CD4-positive, alpha-beta memory T cell (primary cell): ENCODE measurements at places on chromosomes 13 and 19.

- DNase-seq: no peak
Measured at GRCh38 chr19:41811036-41811435, 14.6 kb downstream of the CEACAM3 start.

- no peak for DNase-seq
Measured at GRCh38 chr19:28247243-28247642, 965.7 kb downstream of the UQCRFS1 start.

- DNase-seq: no peak
Measured at GRCh38 chr13:81795710-81796109, 1454.8 kb upstream of the SPRY2 start.

- no peak for DNase-seq
Measured at GRCh38 chr19:11693505-11694499, 44.9 kb downstream of the ZNF823 start.

GRCh38 chr19:35260694-35261304 is 8.0 kb upstream of the USF2 start:
- no peak for DNase-seq

DNA sequence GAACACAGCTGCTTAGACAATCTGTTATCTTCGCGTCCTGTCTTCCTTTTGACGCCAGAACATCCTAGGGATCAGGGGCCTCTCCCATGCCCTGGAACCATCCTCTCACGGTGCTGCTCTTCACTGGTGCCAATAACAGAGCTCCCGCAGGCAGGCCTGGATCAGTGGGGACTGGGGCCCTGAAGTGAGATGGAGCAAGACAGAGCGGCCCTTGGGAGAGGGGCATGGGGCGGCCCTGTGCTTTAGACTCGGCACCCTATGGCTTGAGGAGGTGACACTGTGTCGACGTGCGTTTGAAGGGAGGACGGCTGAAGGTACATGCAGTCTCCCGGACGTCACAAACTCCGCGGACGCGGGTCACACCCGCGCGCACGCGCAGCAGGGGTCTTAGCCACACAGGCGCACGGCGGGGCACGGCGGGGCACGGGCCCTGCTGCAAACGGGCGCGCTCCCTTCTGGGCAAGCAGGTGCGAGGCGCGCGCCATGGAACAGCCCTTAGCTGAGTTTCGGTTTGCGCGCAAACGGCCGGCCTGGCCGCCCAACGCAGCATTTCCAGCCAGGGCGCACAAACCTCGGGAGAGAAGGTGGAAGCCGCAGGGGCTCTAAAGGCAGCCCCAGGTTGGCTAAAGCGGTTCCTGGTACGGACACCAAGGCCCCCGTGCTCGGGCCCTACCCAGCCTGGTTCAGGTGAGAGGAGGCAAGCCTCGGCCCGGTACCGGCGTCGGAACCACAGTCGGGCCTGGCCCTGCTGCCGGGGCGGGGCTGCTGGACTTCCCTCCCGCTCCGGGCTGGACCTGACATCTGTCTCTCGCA is 16.5 kb upstream of the RNF17 start:
- DNase-seq: no peak

DNA sequence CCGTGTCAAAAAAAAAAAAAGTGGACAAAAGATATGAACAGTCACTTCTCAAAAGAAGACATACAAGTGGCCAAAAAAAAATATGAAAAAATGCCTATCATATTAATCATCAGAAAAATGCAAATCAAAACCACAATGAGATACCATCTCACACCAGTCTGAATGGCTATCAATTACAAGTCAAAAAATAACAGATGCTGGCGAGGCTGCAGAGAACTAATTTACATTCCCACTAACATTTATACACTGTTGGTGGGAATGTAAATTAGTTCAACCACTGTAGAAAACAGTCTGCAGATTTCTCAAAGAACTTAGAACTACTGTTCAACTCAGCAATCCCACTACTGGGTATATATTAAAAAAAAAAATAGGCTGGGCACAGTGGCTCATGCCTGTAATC is 26.5 kb upstream of the FOXO1 start:
- DNase-seq: no peak

GRCh38 chr13:53041968-53042516 is 13.4 kb downstream of the OLFM4 start:
- DNase-seq: no peak

- no peak for DNase-seq
Measured at GRCh38 chr13:26919311-26919710, 158.7 kb upstream of the GPR12 start.

- DNase-seq: no peak
Measured at GRCh38 chr13:58051807-58052375, 420.3 kb downstream of the PCDH17 start.

GRCh38 chr19:49528211-49528771 is 488 bp downstream of the RCN3 start:
- no peak for DNase-seq

DNA sequence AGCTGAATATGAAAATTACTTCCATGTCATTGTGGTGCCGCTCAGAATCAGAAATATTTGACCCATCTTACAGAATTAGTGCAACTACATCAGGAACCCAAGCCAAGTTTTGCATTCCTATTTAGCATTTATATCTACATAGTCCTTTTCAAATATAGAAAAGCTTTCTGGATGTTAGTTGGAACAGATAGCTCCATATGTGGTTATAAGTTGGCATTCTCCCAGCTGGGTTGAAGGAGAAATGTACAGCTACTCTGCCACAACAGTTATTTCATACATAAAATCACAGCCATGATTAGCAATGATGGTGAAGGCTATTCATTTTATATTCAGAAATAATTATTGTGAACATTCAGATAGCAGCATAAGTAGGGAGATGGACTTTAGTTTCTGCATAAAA is 28.2 kb downstream of the HPN start:
- DNase-seq: no peak

DNA sequence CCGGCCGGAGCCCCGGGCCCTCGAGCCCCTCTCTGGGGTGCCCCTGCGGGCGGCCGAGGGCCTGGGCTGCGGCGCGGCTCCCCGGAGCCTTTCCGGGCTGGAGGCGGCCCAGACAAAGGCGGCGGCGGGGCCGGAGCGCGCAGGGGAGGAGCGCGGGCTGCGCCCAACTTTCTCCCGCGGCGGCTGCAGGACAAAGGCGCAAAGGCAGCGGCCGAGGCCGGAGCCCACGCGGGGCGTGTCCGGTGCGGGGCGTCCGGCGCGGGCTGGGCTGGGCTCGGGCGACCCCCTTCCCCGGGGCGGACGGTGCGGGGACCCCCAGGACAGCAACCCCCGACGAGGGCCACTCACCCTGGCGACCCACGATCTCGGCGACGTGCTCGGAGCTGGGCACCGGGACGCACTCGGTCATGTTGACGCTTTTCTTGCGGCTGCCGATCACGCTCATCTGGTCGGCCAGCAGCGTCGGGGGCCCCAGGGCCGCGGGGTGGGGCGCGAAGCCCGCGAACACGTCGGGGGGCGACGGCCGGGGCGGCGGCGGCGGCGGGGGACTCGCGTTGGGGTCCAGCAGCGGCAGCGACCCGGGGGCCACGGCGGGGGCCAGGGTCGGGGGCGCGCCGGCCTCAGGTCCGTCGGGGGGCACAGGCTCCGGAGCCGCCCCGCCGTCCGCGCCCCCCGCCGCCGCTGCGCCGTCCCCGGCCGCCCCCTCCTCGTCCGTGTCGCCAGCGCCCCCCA is 843 bp downstream of the MEX3D start:
- peak; percentile 15 for DNase-seq

GRCh38 chr19:4138445-4138844 is 14.5 kb upstream of the MAP2K2 start:
- no peak for DNase-seq

DNA sequence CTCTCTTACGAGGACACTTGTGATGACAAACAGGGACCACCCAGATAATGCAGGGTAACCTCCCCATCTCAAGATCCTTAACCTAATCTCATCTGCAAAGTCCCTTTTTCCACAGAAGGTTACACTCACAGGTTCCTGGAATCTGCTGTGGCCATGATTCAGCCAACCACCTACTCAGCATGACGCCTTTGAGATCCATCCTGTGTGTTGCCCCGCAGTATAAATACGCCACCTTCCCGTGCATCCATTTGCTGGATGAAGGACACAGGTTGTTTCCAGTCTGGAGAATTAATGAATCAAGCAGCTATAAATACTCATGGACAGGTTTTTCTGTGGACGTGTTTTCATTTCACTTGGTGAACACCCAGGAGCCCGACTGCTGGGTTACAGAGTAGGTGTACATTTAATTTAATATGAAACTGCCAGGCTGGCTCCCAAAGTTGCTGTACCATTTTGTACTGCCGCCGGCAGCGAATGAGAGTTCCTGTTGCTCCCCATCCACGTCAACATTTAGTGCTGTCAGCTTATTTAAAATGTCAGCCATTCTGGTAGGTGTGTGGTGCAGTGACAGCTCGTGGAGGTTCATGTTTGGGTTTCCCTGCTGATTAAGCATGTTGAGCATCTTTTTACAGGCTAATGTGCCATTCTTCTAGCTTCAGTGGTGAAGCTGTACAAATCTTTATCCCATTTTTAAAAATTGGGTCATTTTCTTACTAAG is 40.2 kb downstream of the ELL start:
- no peak for DNase-seq

DNA sequence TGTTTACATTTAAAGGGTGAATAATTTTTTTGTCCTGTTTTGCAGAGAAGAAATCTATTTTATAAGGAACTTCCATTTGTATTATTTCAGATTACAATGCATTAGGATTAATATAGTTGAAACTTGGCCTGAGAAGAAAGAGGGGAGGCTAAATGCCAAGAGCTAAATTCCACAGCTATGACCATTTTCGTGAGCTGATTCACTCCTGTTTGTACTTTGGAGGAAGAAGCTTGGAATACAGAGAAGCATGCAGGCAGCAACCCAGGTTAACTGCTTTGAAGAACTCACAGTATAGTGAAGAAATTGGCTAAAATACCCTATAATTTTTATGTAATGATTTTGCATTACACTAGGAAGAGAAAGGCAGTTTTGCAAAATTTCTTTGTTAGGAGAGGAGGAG is 309.4 kb upstream of the KLF12 start:
- DNase-seq: no peak

DNA sequence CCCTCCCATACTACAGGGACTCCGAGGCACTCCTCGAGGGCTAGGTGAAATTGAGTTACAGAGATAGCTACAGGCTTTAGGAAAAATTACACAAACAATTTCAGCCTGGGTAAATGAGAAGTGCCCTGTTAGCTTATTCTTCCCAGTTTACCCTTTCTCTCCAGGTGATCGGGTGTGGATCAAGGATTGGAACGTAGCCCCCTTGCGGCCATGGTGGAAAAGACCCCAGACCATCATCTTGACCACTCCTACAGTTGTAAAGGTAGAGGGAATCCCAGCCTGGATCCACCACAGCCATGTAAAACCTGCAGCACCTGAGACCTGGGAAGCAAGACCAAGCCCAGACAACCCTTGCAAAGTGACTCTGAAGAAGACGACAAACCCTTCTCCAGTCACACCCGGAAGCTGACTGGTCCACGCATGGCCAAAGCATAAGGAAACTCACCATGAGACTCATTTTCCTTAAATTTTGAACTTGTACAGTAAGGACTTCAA is 600.6 kb downstream of the UQCRFS1 start:
- no peak for DNase-seq

GRCh38 chr19:33273065-33273736 is 29.1 kb downstream of the CEBPA start:
- DNase-seq: no peak

- peak; percentile 70 for DNase-seq
Measured at GRCh38 chr19:2507109-2507508, 31.2 kb downstream of the GADD45B start.

GRCh38 chr13:31096654-31097302 is 64.9 kb downstream of the HSPH1 start:
- no peak for DNase-seq

GRCh38 chr19:14565298-14565679 is 6.6 kb downstream of the NDUFB7 start:
- DNase-seq: no peak

GRCh38 chr13:41492432-41493260 is 35.3 kb downstream of the RGCC start:
- peak; percentile 57 for DNase-seq

- no peak for DNase-seq
Measured at GRCh38 chr13:91740756-91741155, 342.3 kb downstream of the GPC5 start.

DNA sequence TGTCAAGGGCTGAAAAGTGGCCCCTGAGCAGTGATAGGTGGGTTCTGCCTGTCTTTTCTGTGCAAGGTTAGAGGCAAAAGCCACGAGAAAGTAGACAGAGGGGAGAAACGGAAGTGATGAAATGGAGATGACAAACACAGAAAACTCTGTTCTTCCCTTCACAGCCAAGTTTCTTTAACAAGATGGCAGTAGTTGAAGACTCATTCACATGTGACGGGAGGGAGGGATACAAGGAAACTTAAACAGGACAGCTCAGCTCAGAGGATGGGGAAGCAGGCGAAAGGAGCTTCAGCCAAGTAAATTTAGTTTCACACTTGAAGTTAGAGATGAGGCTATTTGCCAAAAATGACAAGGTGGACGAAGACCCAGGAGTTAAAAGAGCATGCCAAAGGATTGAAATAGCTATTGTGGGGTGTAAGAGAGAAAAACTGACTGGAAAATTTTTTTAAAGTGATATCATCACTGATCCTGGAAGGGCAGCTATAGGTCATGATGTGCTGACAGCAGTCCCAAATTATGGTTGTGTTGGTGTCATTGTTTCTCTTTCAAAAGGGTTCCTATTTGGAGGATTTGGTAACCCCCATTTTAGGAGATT is 347.9 kb downstream of the EFNB2 start:
- no peak for DNase-seq

DNA sequence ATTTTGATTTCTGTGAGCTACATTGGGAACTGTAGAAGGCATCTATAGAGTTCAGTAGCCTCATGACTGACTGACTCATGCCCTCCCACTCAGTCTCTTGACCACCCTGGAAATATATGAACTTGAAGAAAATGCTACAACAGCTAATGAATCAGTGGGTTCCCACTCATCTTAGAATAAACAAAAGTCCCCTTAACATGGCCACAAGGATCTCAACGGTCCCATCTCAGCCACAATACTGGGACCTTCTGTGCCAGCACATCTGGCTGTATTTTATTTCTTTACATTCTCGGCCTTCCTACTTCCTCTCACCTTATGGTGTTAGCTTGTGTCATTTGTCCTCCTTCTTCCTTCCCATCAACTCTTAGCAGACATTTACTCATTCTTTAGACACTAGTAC is 619.8 kb downstream of the DCT start:
- no peak for DNase-seq

DNA sequence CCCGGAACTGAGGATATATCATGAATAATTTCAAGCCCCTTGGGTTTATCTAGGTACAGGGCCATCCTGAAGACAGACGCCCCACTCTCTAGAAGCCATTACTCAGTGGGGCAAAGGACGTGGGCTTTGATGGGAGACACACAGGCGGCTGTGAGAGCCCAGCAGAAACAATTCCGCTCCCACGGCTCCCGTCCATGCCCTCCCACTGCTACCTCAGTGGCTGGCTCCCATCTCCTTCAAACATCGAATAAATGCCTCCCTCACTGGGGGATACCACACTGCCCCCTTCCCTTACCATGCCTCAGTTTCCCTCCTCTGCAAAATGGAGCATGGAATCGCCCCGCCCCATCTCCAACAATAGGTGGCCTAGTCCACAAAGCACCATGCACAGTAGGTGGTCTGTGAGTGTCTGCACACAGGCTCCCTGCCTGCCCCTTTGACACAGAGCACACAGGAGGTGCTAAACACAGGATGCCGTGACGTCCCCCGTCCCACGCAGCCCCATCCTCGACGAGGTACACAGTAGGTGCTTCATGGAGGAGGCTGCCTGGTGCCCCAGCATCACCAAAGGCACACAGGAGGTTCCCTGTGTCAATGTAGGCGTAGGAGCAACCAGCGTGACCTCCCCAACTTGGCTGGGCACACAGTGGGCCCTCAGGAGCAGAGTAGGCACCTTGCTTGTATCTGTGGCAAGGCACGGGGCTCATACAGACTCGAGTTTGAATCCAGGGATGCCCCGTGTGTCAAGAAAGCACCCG is 46.0 kb downstream of the PTPRS start:
- no peak for DNase-seq
